Frontal cortex (tissue), 4 donors: ENCODE measurements at places on chromosomes 6 and 20. TPM values are rescaled to one million over a fixed set of nuclear protein-coding genes. Genes with fewer than 3 reads are reported as not detected.
A peak's percentile ranks its signal among the peaks of the same experiment; 100 is the strongest.

GRCh38 chr6:68728159-68728979 lies 93.3 kb downstream of the ADGRB3 start:
- no peak for DNase-seq

DNA sequence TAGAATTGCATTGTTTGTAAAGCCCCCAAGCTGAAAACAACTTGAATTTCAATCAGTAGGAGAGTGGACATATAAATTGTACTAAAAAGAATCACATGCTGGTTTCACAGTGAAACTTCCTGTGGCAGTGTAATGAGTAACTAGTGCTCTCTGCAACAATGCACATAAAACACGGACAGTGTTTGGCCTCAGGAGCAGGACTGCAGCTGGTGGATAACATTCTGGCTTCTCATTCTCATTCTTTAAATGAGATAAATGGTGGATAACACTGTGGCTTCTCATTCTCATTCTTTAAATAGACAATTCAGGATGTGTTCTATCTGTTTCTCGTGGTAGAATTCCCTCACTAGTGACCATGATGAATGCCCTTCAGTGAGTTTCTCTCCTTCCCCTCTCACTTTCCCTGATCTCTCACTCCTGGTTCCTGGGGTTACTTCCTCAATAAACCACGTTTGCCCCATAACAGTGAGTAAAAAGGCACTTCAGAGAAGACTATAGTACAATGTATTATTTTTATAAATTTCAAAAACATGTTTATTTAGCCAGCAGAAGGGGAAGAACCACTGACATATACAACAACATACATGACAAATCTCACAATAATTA lies 59.9 kb downstream of the SLC22A2 start:
- no peak for DNase-seq

GRCh38 chr6:79040083-79040482 lies 38.0 kb downstream of the PHIP start:
- no peak for DNase-seq

DNA sequence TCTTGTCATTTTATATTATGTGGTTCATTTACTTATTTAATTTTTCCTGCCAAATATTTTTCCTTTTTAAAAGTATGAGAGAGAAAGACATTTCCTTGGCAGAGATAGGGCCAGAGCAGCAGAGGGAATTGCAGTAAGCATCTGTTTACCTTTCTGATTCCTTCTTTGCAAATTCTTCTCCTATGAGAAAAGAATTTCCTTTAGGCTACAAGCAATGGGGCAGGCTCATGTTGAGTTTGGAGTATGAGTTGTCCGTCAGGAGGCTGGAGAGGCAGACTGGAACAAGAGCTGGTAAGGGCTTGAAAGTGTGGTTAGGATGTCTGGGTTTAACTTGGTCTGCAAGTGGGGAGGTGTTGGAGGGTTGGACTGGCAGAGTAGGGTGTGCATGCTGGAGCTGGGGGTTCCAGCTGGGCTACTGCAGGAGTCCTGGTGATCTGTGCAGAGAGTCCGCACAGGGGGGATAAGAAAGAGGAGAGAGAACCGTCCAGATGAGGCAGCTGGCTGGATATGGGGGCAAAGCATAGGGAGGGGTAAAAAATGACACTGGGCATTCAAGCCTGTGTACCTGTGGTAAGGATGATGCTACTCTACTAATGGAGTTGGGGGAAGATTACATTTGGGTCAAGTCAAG lies 19.7 kb downstream of the TIAM2 start:
- no peak for DNase-seq

- peak; percentile 35 for DNase-seq
Observed at GRCh38 chr6:154276810-154277628, 79.6 kb downstream of the IPCEF1 start.

- DNase-seq, result no peak
Observed at GRCh38 chr20:20405623-20406022, 37.7 kb downstream of the INSM1 start.

MOCS1 gene
- 5.7 TPM for total RNA-seq
